ENCODE measurements at places on chromosomes 11 and 22.

GRCh38 chr11:101336155-101336554 is 206.5 kb upstream of the PGR start:
- DNase-seq = no peak

- no peak for DNase-seq
These were observed 222.2 kb upstream of the TENM4 start for GRCh38 chr11:79663017-79663416.

GRCh38 chr11:58691675-58692074 is 40.1 kb downstream of the GLYAT start:
- no peak for DNase-seq

DNA sequence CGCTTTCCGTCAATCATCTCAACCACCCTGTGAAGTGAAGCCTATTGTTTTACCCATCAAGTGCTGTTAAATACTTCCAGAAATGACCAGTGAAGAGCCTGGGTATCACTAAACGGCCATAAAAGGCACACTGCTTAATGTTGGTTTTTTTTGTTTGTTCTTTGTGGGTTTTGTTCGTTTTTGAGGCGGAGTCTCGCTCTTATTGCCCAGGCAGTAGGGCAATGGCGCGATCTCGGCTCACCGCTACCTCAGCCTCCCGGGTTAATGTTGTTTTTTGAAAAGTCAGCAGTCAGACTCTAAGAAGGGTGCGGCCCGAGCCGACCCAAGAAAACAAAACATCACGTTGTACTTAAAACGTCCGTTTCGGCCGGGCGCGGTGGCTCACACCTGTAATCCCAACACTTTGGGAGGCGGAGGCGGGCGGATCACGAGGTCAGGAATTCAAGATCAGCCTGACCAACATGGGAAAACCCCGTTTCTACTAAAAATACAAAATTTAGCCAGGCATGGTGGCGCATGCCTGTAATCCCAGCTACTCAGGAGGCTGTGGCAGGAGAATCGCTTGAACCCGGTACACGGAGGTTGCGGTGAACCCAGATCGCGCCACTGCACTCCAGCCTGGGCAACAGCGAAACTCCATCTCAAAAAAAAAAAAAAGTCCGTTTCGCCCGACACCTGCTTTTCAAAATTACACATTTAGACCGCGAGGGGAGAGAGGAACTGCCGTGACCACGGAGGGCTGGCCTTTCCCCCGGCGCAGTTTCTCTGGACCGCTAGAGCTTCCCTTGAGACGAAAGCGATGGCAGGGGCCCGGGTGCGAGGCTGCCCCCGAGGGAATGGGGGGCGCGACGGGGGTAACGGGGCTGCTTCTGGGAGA is 714 bp downstream of the CD59 start:
- peak; percentile 46 for DNase-seq

GRCh38 chr22:46373921-46374662 is 38.6 kb downstream of the TRMU start:
- DNase-seq = peak; percentile 82

- DNase-seq = no peak
These were observed 1.1 kb upstream of the AP2A2 start for GRCh38 chr11:924406-925157.

GRCh38 chr22:37749226-37749625 is 52.4 kb downstream of the TRIOBP start:
- no peak for DNase-seq

DNA sequence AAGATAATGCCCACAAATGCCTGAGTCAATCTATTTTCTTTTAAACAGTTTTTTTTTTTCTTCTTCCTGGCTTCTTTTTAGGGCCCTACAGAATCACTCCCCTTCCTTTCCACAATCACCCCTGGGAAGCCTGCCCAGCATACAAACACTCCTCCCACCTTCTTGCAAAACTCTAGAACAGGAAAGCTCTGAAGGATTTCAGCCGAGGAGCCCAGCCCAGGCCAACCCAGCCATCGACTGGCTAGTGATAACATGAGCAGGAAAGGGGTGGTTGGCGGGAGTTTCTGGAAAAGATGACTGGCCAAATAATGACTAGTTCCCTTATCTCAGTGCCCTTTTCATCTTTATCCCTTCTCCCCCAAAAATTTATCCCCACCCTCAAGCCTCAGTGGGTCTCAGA is 68.2 kb downstream of the USP35 start:
- DNase-seq = no peak

DNA sequence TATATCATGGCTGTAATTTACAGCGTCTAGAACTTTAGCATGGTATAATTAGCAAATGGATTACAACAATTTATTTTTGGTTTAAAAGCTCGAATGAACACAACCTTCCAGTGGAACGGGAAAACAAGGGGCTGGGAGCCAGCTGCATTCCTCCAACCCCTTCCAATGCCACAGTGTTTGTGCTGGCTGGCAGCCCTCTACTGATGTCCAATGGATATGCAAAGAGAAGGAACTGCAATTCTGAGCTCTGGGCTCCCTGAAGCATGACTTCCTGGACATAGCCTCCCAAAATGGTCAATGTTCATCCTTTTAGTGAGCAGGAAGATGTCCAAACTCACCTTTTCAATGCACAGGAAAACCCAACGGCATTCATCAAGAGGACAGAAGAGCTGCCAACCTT is 288.3 kb downstream of the TENM4 start:
- DNase-seq = no peak

DNA sequence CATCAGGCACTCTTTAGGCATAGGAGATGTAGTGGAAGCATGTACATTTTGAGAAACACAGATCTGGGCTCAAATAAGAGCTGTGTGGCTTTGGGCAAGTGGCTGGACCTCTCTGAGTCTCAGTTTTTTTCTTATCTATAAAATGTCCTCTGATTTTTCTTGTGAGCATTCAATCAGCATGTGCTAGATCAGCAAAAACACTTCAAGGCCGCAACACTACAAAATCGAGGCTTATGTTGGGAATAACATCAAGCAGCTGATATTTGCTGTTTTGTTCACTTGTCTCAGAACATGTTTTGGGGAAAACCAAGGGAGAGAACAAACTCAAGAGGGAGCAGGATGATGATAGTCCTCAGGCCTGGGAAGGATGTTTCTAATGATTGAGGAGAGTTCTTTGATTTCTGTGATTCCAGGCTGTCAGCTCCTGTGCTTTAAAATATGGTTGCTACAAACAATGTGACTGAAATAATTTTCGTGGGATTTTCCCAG is at the start of gene OR4X1:
OR4X1 (plus strand) TSS at position 439 of the 489 bp plus-strand sequence; CDS start at position 439, 0 bp downstream.
- DNase-seq = no peak

- no peak for DNase-seq
These were observed 79.4 kb upstream of the NARS2 start for GRCh38 chr11:78654071-78654470.

- no peak for DNase-seq
These were observed 4.9 kb upstream of the P2RY6 start for GRCh38 chr11:73267122-73267846.

- no peak for DNase-seq
These were observed 13.6 kb downstream of the DGCR8 start for GRCh38 chr22:20093418-20094196.

DNA sequence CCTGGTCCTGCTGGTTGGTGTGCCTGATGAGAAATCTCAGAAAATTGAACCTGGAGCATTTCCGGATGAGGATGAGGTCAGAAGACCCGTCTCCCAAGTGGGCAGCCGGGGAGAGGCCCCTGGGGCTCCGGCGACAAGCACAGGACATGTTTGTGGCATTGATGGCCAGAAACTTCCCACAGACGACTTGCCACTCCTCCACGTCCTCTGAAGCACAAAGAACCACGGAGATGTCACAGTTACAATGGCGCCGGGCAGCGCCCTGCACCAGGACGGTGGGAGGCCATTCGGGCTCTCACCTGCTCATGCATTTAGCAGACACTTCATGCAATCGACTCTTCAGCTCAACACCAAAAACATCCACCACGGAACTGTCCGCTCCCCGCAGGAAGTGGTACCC is 46.5 kb downstream of the CERK start:
- DNase-seq = no peak

- no peak for DNase-seq
These were observed 1.8 kb downstream of the C11orf54 start for GRCh38 chr11:93743291-93743690.

DNA sequence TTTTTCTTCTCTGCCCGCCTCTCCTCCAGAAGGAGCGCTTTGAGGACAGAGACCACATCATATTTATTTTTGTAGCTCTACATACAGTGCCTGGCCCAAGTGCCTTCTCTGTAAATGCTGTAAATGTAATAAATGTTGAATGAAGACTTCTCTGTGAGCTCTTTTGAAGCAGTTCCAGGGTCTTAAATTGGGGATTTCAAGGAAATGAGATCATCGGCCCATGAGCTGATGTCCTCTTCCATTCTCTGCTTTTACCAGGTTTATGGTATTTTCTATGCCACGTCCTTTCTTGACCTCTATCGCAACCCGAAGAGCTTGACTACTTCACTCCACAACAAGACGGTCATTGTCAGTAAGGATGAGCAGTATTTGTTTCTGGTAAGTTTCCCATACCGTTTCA is 165.7 kb upstream of the SORL1-AS1 start:
- DNase-seq = no peak

- no peak for DNase-seq
These were observed 21.1 kb downstream of the EIF3L start for GRCh38 chr22:37870273-37870672.

DNA sequence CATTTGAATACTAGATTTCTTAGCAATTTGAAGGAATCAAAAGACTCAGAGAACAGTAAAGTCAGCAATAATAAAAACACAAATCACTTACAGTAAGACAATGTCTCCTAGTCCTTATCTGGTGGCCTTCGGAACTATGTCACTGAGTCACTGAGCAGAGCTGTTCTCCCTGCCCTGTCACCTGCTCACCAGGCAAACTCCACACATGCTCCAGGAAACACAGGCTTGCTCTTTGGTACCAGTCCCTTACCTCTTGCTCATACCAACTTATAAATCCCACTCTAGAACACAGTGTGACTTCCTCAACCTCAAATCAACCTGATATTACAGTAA is 81.1 kb upstream of the CHRM4 start:
- DNase-seq = no peak

- no peak for DNase-seq
These were observed 88.1 kb upstream of the CCDC90B start for GRCh38 chr11:83374311-83374710.

GRCh38 chr11:69640995-69641581 is at the start of gene CCND1:
Gene CCND1, plus strand, starts transcription at chr11:69641156. Its CDS starts 158 bp downstream, at chr11:69641314.
- DNase-seq = peak; percentile 29

DNA sequence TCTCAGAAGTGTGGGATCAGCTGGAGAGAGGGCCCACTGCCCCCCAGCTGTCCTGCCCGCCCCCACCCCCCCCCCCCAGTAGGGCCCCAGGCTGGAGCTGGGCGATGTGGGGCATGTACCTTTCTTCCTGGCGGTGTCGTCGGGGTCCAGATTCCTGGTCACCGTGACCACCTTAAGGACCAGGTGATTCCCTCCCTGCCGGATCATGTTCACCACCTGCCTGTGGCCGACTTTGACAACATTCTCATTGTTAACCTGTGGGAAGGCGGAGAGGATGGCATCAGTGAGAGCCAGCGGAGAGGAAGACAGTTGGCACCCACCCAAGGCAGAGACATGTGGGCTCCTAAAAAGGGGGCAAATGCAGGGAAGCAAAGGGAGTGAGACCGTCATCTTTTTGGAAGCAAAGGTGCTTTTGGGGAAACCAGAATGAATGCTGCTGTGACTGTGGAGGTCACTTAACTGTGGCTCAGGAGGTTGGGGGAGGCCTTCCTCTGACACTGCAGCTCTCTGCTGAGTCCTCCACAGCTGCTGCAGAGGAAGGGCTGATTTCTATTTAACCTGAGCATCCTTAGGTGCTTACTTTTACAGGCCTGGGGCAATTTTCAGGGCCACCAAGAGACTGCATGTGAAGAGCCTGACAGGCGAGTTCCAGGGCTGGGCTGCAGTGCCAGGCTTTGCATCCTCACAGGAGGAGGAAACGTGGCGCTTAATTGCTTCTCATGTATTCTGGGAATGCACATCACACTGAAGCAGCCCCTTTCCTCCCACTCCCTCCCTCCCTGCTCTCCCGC is 104.5 kb downstream of the CTTN start:
- peak; percentile 92 for DNase-seq

- no peak for DNase-seq
These were observed 6.8 kb downstream of the HPS4 start for GRCh38 chr22:26476705-26477340.

DNA sequence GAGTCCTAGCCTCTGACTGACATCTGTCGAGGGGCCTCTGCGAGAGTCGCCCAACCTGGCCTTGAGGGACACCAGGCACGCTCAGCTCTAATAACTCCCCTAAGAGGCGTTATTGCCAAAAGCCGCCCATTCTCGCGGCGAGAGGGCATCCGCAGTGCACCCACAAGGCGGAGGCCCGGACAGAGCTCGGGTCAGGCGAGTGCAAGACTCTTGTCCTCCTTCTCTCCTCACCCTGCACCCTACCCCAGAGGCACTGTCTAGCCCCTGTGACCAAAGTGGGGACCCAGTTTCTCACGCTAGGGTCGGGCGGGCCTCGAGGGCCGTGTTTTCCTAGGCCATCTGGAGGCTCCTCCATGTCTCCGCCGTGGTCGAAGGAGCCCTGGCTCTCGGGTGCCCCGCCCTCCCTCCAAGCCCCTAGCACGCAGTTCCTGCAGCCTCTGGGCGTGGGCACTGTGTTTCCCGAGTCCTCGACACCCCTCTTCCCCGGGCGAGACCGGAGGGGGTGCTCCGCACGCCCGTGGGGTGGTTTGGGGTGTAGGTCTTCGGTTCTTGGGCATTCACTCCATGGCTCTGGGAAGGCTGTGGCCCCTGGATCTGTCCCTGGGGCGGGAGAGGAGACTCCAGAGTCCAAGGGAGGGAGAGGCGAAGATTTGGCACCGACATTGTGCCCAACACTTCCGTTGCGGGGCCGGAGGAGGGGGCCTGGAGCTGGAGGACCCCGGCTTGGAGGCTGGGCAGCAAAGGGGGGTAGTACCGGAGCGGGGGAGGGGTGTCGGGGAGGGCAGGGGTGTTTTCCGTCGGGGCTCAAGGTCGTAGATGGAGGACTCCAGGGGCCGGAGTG is 1.0 kb downstream of the CHRM4 start:
- DNase-seq = peak; percentile 33

DNA sequence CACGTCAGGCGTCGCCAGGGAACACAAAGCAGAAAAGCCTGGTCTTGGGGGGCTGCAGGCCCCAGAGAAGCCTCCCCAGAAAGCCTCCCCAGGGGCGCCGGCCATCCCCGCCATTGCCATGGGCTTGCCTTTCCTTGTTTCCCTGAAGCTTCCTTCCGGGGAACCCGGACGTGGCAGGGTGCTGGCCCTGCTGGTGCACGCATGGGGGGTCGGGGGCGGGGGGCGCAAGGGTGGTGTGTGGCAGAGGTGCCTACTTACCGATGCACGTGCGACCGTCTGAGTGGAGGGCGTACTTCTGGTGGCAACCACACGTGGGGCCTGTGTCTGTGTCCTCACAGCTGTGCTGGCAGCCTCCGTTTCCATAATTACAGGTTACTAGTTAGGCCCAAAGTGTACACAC is 71.0 kb upstream of the TTLL12 start:
- no peak for DNase-seq
